Lung microvascular endothelial cell (primary cell): ENCODE measurements at places on chromosomes 4 and X. TPM values are rescaled to one million over a fixed set of nuclear protein-coding genes. Genes with fewer than 3 reads are reported as not detected.

The CYSLTR1 gene
- not detected in 2 replicates for total RNA-seq

The PLCXD1 gene
- total RNA-seq: 4.1 and 6.5 TPM in 2 replicates

The YTHDC1 gene
- total RNA-seq: 16.6 and 28.8 TPM in 2 replicates

The CENPVL2 gene
- not detected in 2 replicates for total RNA-seq

The IQCM gene
- total RNA-seq: not detected in 2 replicates

The IL21 gene
- total RNA-seq: not detected in 2 replicates

The TEX13C gene
- total RNA-seq: not detected in 2 replicates

The SPANXN3 gene
- total RNA-seq: not detected in 2 replicates

The UFSP2 gene
- 19.6 and 33.5 TPM in 2 replicates for total RNA-seq

The KLHL2 gene
- 24.0 and 27.4 TPM in 2 replicates for total RNA-seq

The PGAM4 gene
- total RNA-seq: not detected in 2 replicates

The CENPVL1 gene
- not detected in 2 replicates for total RNA-seq

The ANKRD17 gene
- 36.2 and 42.7 TPM in 2 replicates for total RNA-seq

The LINC00632 gene
- total RNA-seq: 0.40 and 0.44 TPM in 2 replicates

The SSX4B gene
- total RNA-seq: not detected in 2 replicates

The TMEM47 gene
- total RNA-seq: 3.2 and 7.4 TPM in 2 replicates

The SPANXB1 gene
- total RNA-seq: not detected in 2 replicates

The HHIP gene
- total RNA-seq: 59.1 and 154 TPM in 2 replicates

The TGIF2LX gene
- not detected in 2 replicates for total RNA-seq

The AFP gene
- total RNA-seq: not detected in 2 replicates

The DMD gene
- total RNA-seq: 2.0 and 3.8 TPM in 2 replicates

The CXCL3 gene
- total RNA-seq: 0.22 and 0.79 TPM in 2 replicates

The HTRA3 gene
- 1.2 and 2.6 TPM in 2 replicates for total RNA-seq

The ODAPH gene
- total RNA-seq: not detected in 2 replicates

The AFF2 gene
- total RNA-seq: 0.20 and 0.22 TPM in 2 replicates

The GAGE12H gene
- total RNA-seq: not detected in 2 replicates

The ANXA3 gene
- 23.8 and 49.9 TPM in 2 replicates for total RNA-seq

The SSX2B gene
- not detected in 2 replicates for total RNA-seq

The GYPE gene
- not detected in 2 replicates for total RNA-seq

The MTMR8 gene
- total RNA-seq: under 0.01 and 0.20 TPM in 2 replicates

The HSFX1 gene
- total RNA-seq: 0.20 and 0.22 TPM in 2 replicates

The PNCK gene
- total RNA-seq: not detected in 2 replicates

The SPATA4 gene
- total RNA-seq: not detected in 2 replicates

The XAGE2 gene
- total RNA-seq: not detected in 2 replicates

The STBD1 gene
- total RNA-seq: 0.40 and 1.5 TPM in 2 replicates

The PF4V1 gene
- total RNA-seq: not detected in 2 replicates

The PPP2R2C gene
- 0.22 and 0.60 TPM in 2 replicates for total RNA-seq

The IL2 gene
- not detected in 2 replicates for total RNA-seq

The SCML1 gene
- 4.1 and 5.2 TPM in 2 replicates for total RNA-seq

The ARHGAP36 gene
- total RNA-seq: not detected in 2 replicates

The FGF13 gene
- total RNA-seq: 25.9 and 46.0 TPM in 2 replicates

The TBC1D9 gene
- 37.7 and 66.7 TPM in 2 replicates for total RNA-seq

The MTNR1A gene
- not detected in 2 replicates for total RNA-seq

The PAGE1 gene
- not detected in 2 replicates for total RNA-seq

The NWD2 gene
- total RNA-seq: not detected in 2 replicates

The FAM47A gene
- total RNA-seq: not detected in 2 replicates
